ENCODE measurements at places on chromosomes 3 and 15.

DNA sequence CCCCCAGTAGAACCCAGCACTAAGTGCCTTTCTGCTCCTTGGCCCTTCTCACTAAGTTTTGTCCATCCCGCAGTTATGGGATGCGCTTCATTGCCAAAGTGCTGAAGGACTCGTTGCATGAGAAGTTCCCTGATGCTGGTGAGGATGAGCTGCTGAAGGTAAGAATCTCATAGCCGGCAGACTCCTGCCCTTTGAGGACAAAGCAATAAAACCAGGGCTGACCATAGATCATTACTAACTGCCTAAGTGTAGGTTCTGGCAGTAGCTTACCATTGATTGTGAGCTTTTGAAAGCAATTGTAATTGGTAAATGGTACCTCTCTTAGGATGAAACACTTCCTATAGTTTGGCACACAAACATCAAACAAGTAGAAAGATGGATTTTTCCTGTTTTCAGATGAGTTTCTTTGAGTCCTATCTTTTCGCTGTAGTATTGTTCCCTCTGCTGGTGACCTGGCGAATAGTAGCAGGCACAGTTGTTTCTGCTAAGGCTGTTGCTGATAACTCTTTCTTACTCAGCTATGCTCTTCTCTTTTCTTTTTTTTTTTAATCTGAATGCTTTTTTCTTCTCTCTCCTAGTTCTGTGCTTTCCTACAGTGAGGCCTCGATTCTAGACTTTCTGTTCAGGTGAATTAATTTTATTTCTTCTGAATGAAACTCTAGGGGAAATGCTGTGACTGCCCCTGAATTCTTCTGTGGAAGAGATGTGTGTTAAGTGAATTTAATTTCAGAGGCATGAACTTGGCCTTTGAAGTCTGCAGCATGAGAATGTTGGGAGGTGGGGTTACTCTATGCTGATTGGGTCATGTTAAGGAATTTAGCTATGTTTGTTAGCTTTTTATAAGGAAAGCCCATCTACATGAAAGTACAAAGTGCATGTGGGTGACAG, 47.4 kb upstream of the CRTC3 start:
- DNase-seq = peak; percentile 19

DNA sequence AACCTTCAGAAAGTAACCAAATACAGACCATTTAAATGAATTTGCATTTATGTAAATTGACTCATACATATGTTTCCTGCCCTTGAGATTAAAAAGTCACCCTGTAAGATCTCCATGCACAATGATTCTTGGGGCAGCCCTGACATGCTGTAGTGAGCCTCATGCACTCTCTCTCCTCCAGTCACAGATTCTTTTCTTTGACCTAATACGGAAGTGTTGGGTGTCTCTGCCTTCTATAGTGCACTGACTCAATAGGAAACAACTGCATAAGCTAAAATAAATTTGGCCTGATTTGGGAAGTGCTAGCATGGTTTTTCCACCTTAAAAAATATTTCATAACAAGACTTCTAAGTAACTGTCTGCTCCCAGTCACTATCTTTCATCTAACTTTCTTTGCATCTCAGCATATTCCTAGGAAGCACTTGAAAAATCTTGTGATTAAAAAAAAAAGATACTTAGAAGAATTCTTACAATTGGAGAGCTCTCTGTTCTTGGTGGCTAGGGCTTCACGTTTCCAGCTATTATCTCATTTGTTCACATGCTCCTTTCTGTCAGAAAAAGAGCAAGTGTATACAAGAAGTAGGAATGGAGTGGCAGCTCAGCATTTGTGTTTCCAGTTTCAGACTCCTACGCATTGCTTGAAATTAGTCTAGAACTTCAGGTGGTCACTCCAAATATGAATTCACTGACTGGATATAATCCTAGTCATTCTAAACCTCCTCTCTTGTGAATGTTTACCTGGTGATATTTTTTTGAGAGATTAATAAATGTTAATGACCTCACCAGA, 207.9 kb upstream of the COL8A1 start:
- DNase-seq = no peak

DNA sequence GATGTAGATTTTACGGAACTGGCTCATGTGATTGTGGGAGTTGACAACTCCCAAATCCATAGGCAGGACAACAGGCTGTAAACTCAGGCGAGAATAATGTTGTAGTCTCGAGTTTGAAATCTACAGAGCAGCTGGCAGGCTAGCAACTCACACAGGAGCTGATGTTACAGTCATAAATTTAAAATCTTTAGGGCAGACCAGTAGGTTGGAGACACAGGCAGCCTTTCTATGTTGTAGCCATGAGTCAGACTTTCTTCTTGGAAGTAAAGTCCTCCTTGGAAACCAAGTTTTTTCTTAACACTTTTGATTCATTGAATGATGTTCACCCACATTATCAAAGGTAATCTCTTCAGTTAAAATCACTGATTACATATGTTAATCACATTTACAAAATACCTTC, 89.1 kb upstream of the ALCAM start:
- DNase-seq = no peak

GRCh38 chr3:102471001-102471400, 36.2 kb downstream of the ZPLD1 start:
- DNase-seq = no peak

GRCh38 chr3:21750831-21751391, at the start of gene ZNF385D:
ZNF385D (minus strand) TSS chr3:21751210; CDS start chr3:21750916, 294 bp downstream.
- DNase-seq = no peak

DNA sequence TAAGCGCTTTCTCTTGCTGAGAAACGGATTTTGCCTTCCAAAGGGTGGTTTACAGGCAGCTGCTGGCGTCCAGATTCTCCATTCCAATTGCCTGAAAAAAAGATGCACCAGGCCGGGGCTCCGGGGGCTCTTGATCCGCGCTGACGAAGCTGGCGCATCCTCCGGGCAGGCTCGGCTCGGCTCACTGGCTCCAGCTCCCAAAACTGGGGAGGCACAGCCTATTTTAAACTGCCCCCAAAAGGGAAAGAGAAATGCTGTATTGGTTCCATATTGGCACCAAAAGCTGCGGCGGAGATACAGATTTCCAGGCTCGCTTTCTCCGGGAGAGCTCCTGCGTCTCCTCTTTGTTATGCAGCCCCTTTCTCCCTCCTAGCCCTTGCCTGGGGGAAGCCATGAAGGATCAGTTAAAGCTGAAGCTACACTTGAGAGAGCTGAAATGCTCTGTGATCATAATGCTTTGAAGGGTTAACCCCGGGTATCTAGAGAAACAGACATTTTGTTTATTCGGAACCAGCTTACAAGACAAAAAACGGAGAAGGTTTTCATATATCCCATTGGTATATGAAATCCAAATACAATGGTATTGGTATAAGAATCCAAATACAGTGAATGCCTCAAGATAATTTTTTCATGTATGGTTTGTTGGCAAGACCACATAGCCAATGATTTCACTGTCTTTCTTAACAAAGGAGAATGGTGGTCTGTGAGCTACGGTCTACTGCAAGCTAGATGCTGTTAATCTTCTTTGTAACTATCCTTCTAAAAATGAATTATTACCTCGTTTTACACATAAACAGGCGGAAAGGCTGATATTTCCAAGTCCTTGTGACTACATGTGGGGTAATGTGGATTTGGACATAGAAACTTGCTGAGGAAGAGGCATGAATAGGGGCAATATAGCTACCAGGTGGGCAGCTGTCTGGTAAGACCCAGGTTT, 693 bp downstream of the CD200 start:
- DNase-seq = no peak

- DNase-seq = no peak
These were observed at the start of gene CALML4 for GRCh38 chr15:68204776-68205557. CALML4 (minus strand) TSS chr15:68205332; CDS start chr15:68205247, 85 bp downstream.

GRCh38 chr15:101177866-101178265, 74.0 kb downstream of the CHSY1 start:
- DNase-seq = no peak

- DNase-seq = no peak
These were observed 678.8 kb downstream of the MCTP2 start for GRCh38 chr15:94910166-94910565.

DNA sequence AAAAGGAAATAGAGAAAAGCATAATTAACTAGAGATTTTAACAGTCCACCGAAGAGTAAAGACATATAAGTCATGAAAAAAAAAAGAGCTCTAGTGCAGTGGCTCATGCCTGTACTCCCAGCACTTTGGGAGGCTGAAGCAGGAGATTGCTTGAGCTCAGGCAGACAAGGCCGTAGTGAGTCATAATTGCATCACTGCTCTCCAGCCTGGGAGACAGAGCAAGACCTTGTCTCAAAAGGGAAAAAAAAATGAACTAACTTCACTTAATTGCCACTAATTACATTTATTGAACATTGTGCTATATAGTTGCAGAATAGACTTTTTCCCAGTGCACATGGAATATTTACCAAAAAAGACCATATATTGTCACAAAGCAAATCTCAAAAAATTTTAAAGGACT, 221.8 kb downstream of the CBLB start:
- no peak for DNase-seq

DNA sequence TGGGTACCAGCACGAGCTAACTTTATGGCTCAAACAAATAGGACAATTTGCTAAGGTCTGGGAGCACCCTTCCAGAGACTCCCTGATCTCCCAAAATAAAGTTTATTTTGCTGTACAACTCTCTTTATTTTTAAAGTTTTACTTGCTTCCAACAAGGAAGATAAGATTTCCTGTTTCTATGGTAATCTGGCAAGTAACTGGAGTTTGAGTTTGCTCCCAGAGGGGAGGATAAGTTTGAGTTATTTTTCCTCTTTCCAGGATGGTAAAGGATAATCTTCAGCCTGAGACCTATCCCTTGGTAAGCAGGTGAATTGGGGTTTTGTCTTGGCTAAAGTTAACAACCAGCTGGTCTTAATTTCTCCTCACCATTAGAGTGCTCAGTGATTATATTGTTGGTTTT, 1019.4 kb upstream of the ALCAM start:
- DNase-seq = no peak

GRCh38 chr3:118974356-118975097, 60.1 kb downstream of the IGSF11 start:
- DNase-seq = no peak

DNA sequence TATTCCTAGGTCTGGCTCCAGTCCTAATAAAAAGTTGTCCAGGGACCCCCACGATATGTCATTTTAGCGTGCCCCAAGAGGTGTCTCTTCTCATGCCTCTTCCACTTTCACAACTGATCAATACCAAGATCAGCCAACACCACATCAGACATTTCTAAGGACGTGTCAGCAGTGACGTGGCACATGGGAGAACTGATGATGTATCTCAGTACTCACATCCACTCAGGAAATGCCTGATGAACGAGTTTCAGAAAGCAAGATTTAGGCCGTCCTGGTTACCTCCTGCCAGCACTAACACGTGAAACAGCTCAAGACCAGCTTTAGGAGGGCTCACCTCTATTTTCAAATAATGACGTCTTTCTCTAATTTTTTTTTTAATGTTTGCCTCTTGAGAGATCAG, 19.6 kb downstream of the VGLL4 start:
- DNase-seq = peak; percentile 9

GRCh38 chr3:13364602-13365271, 55.4 kb downstream of the NUP210 start:
- DNase-seq = no peak

GRCh38 chr15:51793521-51794305, 35.7 kb upstream of the TMOD3 start:
- no peak for DNase-seq

DNA sequence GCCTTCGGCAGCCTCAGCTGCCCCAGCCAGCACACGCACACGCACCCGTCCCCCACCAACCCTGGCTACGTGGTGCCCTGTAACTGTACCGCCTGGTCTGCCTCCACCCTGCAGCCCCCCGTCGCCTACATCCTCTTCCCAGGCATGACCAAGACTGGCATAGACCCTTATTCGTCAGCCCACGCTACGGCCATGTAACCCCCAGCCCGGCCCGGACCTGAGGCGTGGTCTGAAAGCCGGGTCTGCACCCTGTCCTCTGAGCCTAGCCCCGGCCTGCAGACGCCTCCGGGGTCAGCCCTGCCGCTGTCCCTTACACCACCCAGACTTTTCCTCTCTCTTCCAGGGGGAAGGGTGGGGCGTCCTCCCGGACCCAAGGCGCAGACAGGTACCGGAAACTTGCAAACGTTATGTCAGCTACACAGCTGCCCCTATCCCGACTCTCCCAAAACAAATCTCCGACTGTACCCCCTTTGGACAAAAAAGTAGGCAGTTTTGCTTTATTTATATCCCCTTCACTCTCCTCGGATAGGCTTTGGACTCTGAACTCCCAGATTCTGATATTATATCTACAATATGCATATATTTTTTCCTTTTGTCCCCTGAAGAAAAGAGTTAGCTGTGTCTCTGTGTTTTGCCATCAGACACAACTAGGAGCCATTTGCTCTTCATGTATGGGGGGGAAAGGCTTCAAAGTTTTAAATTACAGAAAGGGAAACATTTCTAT, 1.4 kb downstream of the SOX14 start:
- no peak for DNase-seq

GRCh38 chr3:5754602-5755001, 567.1 kb downstream of the EDEM1 start:
- no peak for DNase-seq

DNA sequence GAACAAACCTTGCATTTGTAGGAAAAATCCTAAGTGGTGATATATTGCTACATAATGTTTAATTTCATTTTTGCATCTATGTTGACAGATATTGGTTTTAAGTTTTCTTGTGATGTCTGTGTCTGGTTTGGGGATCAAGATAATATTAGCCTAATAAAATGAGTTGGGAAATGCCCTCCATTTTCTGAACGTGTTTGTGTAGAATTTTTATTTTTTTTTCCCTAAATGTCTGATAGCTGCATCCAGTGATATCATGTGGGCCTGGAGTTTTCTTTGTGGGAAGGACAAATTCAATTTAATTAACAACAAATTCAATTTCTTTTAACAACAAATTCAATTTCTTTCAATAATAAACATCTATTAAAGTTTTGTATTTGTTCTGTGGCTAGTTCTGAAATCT, 35.1 kb downstream of the NEDD4 start:
- no peak for DNase-seq

GRCh38 chr3:193865339-193865738, 270.6 kb upstream of the HES1 start:
- DNase-seq = no peak

- no peak for DNase-seq
These were observed at the start of gene HTR3D for GRCh38 chr3:184031187-184031792. HTR3D (plus strand) TSS chr3:184031742; CDS start chr3:184031742, 0 bp downstream.

GRCh38 chr15:90191344-90191687, 9.8 kb upstream of the SEMA4B start:
- DNase-seq = no peak

- no peak for DNase-seq
These were observed 37.2 kb upstream of the BLM start for GRCh38 chr15:90679959-90680358.

- no peak for DNase-seq
These were observed 14.5 kb upstream of the PRKCI start for GRCh38 chr3:170207717-170208116.

DNA sequence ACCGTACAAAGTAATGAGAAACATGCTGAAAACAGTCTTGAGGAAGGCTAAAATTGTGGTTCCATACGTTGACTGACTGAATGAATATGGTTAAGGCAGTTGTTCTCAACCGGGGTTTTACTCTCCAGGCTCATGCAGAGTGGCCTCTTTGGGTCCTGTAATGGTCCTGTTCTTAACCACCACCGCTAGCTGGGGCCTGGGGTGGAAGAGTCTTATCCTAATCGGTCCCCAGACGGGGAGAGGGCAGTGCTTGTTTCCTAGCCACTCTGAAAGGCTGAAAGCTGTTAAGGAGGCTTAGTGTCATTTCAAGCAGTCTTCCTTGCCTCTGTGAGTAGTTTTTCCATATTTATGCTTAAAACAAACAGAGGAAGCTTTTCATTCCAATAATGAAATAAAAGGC, 32.0 kb downstream of the SELENOT start:
- DNase-seq = no peak

- no peak for DNase-seq
These were observed 161.8 kb upstream of the CBLB start for GRCh38 chr3:106030627-106030963.
